ENCODE measurements at places on chromosomes 5 and 9. TPM values are rescaled to one million over a fixed set of nuclear protein-coding genes. Genes with fewer than 3 reads are reported as not detected.

Gene HRH2
- total RNA-seq, result 3.3 TPM

Gene CDC23
- 41.3 TPM for total RNA-seq

DNA sequence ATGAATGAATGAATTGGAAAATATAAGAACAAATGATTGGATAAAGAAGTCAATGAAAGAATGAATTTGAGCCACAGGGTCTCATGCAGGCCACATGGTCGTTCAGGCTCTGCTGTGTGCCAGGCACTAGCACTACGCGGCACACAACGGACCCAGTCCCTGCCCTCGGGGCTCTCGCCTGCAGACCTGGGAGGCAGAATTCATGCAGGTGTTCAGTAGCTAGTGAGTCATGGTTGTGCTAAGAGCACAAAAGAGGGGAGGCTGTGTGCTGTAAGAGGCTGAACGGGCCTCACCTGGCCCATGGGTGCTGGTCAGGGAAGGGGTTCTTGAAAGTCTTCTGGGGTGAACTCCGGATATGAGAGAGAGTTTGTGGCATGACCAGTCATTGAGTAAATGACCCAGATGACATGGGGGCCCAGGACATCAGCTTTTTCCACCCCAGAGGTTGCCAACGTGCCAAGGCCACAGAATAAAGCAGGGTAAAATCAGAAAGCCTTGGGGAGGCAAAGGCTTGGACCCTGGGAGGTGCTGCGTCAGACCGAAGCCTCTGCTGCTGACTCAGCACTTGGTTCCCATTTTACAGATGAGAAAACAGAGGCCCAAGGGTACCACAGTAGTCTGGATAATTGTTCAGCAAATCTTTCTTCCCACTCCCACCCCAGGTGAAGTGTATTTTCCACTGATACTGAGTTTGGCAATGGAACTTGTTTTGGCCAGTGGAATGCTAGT, 264.3 kb upstream of the MVB12B start:
- DNase-seq, result no peak

DNA sequence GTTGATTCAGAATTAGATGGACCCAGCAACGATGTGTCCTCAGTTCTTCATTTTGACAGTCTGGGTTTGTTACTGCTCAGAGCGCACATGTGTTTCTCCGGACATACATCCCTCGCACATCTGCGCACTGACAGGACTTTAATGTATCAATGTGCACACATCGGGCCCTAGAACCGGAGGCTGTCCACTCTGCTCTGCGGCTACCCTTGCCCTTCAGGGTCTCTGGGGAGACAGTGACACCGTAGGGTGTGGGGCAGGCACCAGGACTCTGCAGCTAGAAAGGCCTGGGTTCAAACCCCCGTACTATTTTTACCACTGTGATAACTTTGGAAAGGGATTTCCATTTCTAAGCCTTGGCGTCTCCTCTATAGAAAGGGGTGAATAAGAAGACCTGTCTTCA, 23.5 kb upstream of the LPCAT1 start:
- DNase-seq, result no peak

DNA sequence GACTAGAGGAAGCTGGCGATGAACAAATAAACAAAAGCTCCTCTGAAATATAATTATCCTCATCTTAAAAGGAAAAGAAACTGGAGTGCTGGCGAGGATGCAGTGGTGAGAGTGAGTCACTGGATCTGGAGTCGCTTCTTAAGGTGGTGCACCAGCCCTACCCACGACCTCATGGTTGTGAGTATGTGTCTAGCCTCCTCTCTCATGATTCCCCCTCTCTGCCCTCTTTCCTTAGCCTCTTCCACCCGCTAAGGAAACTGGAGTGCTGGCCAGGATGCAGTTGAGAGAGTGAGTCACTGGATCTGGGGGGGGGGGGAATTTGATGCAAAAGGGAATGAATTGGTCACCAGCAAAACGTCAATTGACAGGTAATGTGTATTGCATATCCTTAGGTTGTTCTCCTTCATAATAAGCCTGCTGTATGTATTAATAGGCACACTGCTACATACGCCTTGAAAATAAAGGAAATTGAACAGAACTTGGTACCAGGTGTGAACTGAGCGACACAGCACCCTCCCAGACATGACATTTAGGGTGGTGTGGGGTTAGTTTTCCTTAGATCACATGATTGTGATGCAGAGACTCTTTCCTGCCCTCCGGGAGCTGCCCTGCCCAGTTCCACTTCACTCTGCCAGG, 36.3 kb upstream of the EBF1 start:
- no peak for DNase-seq

Measured in H9 (cell line).